Stimulated activated CD4-positive, alpha-beta T cell treated with anti-CD3 and anti-CD28 coated beads, Interleukin-1b, Interleukin-23, amount 100 ng/mL, for 24 hours (primary cell): ENCODE measurements at places on chromosomes 3 and 15.

GRCh38 chr3:32733631-32734229 is 48.7 kb downstream of the CNOT10 start:
- no peak for DNase-seq

DNA sequence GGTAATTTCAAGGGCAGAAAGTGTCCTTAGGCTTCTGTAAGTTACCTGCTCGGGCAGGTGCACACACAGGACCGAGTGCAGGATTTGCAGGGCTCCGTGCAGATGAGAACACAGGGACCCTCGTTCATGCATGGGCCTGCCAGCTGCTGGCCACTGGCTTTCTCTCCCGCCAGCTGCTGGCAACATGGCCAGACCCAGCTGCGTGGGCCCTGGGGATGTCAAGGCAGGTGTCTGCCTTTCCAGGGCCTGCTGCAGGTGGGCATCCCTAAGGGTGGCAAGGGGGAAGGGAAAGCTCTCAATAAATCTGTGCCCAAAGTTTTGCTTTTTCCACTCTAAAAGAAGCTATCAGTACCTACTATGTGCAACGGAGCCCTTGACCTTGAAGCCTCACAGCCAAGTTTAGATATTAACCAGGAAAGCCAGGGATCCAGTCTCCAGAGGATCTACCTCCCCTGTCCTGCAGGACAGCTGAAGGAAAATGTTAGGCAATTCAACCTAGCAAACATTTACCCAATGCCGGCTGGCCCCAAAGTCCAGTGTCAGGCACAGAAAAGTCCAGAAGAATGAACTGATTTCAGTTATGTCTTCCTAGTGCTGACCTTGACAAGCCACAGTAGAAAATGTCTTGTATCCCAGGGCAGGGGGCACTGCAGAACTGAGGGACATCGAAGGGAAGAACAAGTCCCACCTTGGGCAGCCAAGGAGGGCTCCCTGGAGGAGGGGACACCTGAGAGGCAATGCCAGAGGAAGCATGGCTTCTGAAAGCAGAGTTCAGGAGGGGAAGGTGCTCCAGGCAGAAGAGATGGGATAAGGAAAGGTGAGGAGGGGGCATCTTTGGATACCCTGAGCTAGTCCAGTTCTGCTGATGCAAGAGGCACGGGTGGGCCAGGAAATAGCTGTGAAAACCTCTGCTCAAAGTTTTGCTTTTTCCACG is 26.4 kb downstream of the NUP210 start:
- no peak for DNase-seq

GRCh38 chr3:186976837-186977750 is 46.8 kb downstream of the ST6GAL1 start:
- DNase-seq, result no peak

DNA sequence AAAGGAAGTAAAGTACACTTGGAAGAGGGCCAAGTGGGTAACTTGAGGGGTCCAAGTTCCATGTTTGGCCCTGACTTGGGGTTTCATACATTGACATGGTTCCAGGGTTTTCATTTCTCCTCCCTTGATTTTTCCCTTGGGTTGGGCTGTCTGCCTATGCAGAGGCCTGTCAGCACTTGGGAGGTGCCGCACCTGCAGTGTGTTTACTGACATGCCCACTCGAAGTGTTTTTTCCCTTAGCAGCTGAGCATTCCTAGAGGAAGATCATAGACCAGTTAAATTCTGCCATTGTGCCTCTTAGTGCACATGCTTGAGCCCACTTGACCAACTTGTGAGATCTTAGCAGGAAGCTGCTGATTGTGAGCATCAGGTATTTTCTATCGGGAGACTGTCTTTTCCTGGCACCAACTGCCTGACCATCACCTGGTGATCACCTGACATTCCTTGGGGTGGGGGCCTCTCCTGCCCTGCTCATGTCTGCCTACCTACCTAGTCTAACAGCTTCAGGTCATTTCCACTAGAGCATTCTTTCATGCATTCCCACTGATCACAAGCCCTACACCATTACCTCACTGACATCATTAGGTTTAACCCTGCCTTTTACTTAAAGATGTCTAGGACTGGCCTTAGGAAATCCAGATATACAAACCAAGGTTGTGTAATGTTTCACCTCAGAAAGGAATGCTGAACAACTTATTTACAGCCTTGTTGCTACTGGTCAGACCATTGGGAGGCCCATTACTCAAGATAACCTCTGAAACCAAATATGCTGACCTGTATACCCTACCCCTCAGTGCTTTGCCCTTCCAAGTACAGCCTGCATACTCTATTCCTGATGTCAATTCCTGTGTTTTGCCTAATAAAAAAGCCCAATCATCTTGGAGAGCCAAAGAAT is 68.3 kb downstream of the CD47 start:
- no peak for DNase-seq

GRCh38 chr15:82936966-82937711 is 15.4 kb downstream of the HOMER2 start:
- no peak for DNase-seq

GRCh38 chr15:38076786-38077185 is 142.3 kb downstream of the TMCO5A start:
- no peak for DNase-seq

DNA sequence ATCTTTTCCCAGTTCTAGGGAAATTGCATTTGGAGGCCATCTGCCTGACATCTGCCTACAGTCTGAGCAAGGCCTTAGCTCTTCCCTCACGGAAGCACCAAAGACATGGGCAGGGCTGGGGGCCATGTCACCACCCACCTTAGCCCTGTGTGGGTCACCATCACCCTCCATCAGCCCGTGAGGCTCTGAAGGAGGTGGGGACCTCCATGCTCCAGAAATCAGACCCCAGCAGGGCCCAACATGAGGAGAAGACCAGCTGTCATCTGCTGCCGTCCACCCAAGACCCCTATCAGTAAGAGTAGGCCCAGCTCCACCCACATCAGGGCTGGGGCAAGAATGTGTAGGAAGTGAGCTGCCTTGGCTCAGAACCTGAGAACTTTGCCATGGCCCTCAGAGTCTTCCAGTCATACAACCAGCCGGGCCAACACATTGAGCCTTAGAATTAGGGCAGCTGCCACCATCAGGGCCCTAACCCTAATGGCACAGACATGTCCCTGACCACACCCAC is 1.9 kb downstream of the TMIE start:
- no peak for DNase-seq

DNA sequence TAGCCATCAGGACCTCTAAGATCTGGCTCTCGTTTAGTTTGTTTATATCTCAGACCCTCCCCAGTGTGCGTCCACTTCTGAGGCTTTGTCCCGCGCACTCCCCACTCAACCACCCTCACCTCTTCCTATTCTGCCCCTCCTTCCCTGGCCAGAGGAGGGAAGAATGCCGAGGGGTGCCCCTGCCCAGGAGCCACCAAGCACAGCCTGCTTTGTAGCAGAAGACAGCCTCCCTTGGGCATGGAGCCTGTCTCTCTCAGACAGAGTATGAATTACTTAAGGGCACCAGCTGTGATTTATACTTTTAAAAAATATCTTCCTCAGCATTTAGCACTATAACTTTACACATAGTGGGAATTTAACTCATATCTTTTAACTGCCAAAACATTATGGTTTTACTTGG is 6.0 kb downstream of the TMEM266 start:
- no peak for DNase-seq

- DNase-seq, result no peak
Measured at GRCh38 chr3:45964139-45964538, 20.9 kb downstream of the CXCR6 start.

DNA sequence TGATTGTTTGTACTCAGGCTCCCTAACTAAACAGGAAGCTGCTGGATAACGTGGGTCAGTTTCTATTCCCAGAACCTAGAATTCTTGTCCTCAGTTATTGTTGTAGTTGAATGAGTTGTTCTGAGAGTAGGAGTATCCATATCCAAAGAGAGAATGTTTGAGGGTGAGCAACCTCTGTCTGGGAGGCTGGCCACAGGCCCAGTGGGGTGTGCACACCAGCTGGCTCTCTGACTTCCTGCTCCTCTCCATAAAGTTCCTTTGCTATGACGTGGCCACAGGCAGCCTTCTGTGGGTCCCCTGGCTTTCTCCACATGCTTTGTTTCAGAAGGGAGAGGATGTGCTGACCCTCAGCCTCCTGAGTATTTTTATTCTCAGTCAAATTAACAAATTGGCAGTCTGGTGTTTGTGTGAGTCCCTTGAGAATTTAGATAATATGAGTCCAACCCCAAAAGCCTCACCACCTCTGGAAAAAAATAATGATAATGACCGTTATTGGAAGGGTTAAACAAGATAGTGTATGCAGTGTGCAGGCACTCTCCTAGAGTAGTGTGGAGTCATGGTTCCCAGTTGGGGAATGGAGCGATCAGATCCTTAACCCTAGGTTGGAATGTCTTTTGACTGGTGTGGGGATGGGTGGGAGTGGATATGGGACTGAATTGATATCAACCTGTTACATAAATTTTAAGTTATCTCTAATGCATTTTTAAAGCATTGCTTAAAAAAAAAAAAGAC is 47.6 kb upstream of the MED12L start:
- DNase-seq, result no peak

- no peak for DNase-seq
Measured at GRCh38 chr15:56351957-56352506, 13.2 kb upstream of the TEX9 start.

DNA sequence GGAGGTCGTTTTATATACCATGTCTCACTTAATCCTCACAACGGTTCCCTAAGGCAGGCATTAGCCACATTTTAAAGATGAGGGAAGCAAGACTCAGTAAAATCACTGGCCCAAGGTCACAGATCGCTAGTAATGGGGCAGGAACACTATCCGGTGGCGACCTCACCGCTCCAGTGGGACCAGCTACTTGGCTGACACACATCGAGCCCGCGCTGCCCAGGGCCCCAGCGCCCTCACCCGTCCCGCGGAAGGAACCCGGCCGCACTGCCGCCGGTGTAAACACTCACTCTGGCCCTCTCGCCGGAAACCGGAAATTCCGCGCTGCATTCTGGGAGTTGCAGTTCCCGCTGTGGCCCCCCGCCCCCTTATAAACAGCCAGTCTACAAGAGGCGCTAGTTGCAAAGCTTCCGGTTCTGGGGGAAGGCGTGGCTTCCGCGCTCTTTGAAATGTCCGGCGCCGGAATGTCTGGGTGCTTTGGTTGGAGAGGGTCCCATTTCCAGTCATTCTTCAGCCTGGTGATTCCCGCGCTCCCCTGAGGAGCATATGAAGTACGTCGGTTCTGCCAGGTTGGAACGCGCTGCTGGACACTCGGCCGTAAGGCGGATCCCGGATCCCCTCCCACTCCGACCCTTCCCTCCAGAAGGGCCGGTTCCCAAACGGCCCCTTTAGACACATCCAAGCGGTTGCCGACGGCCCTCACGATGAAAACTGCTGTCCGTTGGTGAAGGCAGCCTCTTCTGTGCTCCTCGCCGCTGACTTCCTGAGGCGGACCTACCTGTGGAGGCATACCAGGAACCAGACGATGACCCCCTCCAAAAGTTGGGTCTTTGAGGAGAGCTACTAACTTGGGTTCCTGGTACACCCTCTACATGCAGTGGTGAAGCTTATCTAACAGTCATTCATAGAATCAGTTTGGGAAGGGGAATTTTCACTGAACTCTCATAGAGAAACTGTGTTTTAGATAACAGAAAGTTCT is at the start of gene UBL7:
TSS of gene UBL7 (minus strand) at position 290 of the 976 bp plus-strand sequence. CDS start 2,293 bp downstream, outside the sequence.
- DNase-seq, result peak; percentile 96

- no peak for DNase-seq
Measured at GRCh38 chr3:136311261-136311660, 61.1 kb downstream of the PCCB start.

GRCh38 chr3:51691021-51691420 is 15.8 kb upstream of the GRM2 start:
- DNase-seq, result no peak

- DNase-seq, result no peak
Measured at GRCh38 chr3:39671600-39671999, 137.8 kb upstream of the MYRIP start.

- no peak for DNase-seq
Measured at GRCh38 chr3:186614266-186614596, 1.4 kb downstream of the AHSG start.

- DNase-seq, result no peak
Measured at GRCh38 chr3:76940181-76940770, 99.6 kb upstream of the ROBO2 start.

GRCh38 chr3:20546636-20547035 is 360.6 kb upstream of the SGO1 start:
- DNase-seq, result no peak

GRCh38 chr3:196660381-196661166 is 21.1 kb downstream of the NRROS start:
- no peak for DNase-seq

DNA sequence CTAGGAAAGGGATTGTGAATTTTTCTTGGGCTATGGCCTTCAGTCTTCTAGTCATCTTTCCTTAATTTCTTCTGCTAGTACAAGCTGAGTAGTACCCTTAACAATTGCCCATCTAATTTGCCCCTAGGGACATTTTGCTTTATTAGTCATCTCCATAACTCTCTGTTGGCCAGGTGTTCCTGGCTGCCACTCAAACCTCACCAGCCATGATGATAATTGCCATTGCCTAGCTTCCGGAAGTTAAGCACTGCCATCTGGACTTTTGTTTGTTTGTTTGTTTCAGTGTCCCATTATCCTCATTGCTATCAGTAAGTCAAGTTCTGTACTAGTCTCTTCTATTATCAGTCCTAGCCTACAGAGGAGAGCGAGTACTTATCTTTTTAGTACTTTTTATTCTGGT is 36.6 kb upstream of the UBL7 start:
- DNase-seq, result no peak

DNA sequence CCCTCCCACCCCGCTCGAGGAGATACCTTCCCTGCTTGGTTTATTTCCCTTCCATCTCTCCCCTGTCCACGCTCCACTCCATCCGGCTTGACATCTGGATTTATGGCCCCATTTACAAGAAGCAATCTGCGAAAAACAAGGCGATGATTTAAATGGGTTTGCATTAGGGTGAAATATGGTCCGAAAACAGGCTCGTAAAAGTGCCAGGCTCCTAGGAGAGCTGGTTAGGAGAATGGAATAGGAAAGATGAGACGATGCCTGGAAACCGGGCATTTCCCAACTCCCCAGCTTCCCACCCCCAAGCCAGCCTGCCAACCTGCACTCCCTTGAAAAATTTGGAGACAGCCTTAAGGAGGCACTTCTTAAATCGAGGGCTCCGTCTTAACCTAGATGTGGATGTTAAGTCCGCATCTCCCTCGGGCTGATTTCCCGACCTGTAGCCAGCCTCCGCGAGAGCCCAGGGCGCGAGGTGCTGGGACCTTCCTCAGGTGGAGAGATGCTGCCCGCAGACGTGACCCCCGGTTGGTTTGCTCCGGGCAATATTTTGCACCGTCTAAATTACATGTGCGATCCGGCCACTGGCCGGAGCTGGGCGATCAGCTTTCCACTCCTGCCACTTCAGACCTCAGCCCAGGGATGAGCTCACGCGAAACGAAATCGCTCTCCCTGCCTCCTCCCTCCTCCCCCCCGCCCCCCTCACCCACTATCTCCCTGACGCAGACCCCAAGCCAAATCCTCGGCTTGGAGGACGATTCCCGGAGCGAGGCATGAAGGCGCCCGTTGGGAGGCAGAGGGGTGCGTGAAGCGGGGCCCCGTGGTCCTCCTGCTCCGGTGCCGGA is 1.3 kb downstream of the GRM7 start:
- no peak for DNase-seq
